Mucosa of gallbladder (tissue), 1 donor: ENCODE measurements at places on chromosomes 4 and X. TPM values are rescaled to one million over a fixed set of nuclear protein-coding genes. Genes with fewer than 3 reads are reported as not detected.

The AMMECR1 gene
- total RNA-seq: 5.7 TPM

The NRK gene
- 4.3 TPM for total RNA-seq

The MTTP gene
- total RNA-seq: 3.8 TPM

The FAM47A gene
- not detected for total RNA-seq

The ADRA2C gene
- 6.4 TPM for total RNA-seq

The SSX4 gene
- total RNA-seq: not detected

The ADGRL3 gene
- total RNA-seq: 3.5 TPM

The SRD5A3 gene
- 22.9 TPM for total RNA-seq

The GBA3 gene
- 29.4 TPM for total RNA-seq

The RIBC1 gene
- 2.6 TPM for total RNA-seq

The NEXMIF gene
- total RNA-seq: 1.0 TPM

The MAGEA4 gene
- not detected for total RNA-seq

The TRIM61 gene
- 2.8 TPM for total RNA-seq

The NDP gene
- 0.23 TPM for total RNA-seq

The RS1 gene
- total RNA-seq: not detected

The AFF2 gene
- total RNA-seq: 36.0 TPM

The ASB12 gene
- 0.14 TPM for total RNA-seq

The MAGEA12 gene
- not detected for total RNA-seq

The C4orf17 gene
- not detected for total RNA-seq

The TCEAL2 gene
- total RNA-seq: 10.5 TPM

The SERTM2 gene
- 0.06 TPM for total RNA-seq

The CABS1 gene
- not detected for total RNA-seq

The MAGEA8 gene
- not detected for total RNA-seq

The TCP11X1 gene
- total RNA-seq: not detected

The NAA11 gene
- not detected for total RNA-seq
